ENCODE measurements at places on chromosomes 16 and 17.

GRCh38 chr17:49132699-49133364 is at the start of gene B4GALNT2:
B4GALNT2 (plus strand) TSS chr17:49132769; CDS start chr17:49132793, 24 bp downstream.
- no peak for DNase-seq

GRCh38 chr16:88983165-88983564 is 6.2 kb upstream of the CBFA2T3 start:
- no peak for DNase-seq

DNA sequence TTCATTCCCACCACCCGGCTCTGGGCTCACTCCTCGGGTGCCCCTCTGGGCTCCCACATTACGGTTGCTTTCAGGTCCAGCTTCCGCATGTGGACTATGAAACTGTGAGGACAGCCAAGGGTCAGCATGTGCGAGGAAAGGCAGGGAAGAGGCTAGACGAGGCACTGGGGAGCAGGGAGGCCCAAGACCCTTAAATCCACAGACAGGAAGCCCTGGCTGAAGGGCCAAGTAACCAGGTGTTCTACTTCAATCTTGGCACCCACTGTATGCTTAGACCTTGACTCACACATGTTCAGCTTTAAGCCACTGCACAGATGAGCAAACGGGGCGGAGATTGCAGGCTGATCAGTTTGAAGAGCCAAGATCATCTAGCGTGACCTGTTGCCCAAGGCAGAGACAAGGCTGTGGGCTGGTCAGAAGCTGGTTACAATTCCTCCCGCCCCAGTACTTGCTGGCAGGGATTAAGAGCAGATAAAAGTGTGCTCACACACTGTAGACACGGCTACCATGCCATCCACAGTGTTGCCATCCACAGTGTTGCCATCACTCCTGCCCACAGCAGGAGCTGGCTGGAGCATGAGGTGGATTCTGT is at the start of gene CES4A:
TSS of gene CES4A (plus strand) at position 393 of the 592 bp plus-strand sequence. CDS start at position 577, 184 bp downstream.
- no peak for DNase-seq

DNA sequence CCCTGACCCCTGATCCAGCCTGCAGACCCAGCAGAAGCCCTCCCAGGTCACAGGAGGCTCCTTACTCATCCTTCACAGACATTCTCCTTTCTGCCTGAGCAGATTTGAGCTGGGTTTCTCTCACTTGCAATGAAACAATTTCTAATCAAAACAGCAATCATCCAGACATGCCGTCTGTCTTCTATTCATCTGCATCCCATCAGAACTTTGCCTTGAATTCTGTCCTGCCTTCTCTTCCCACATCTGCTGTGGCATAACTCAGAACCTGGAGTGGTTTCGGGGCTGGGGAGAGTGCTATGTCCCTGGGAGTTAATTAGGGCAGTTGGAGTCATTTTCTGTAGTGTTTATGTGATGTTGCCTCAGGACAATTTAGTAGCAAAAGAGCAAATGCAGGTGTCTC is 278.6 kb downstream of the CBLN1 start:
- DNase-seq: no peak

GRCh38 chr17:74290340-74290739 is 16.3 kb downstream of the DNAI2 start:
- DNase-seq: no peak

- no peak for DNase-seq
Measured at GRCh38 chr16:67561501-67561823, 864 bp upstream of the CTCF start.

GRCh38 chr16:59886021-59886420 is 1151.9 kb upstream of the GOT2 start:
- DNase-seq: peak; percentile 85

DNA sequence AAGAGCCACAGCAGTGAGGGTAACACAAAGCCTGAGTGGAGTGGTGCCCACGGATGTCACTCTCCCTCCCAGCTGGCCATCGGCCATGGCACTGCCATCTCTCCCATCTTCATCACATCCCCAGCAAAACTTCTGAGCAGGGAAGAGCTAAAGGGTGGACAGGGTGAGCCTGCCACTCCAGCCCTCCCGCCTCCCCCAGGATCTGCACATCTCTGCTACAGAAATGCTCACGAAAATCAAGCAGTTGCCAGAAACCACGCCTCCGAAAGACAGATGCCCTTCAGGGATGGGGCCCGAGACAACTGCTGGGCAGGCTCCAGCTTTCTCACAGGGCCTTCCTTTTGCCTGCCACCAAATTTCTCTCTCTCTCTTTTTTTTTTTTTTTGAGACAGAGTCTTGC is 3.6 kb downstream of the GRIN2C start:
- DNase-seq: no peak

DNA sequence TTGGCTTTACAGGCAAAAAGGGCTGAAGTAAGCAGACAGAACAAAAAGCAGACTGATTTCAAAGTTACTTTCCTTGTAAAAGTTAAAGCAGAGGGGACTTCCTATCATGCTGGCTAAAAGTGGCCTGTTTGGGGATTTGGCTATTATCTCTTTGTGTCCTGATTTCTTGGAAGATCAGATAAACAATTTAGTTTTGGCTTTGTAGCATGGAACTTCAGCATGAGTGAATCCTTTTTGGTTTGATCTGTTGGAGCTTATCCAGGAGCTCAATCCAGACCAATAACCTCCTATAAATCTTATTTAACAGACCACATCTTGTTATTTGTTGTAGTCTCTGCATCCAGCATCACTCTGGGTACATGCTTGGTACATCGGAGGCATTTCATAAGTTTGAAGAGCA is 8.9 kb upstream of the RNF112 start:
- no peak for DNase-seq
